IPS DF 6.9 (cell line): ENCODE measurements at places on chromosomes 2 and 18.

GRCh38 chr2:58427572-58428095, 186.5 kb upstream of the FANCL start:
- no peak for DNase-seq

DNA sequence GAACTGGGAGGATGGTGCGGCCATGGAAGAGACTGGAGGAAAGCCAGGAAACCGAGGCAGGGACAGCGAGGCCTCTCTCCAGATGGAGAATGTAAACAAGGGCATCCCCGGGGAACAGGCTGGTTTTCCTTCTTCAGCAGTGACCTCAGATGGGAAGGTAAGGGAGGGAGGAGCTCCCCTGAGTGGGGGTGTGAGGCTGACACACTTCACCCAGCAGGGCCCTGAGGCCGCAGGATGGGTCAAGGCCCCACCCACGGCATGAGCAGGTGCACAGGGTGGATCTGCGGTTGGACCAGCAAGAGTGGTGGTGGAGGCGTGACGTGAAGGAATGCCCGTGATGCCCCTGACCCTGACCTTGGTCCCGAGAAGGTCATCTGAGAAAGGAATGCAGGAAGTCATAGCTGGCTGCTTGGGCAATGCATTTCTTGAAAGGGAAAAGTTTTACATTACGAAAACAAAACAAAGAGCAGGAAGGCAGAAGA, 48.1 kb downstream of the ADCY3 start:
- DNase-seq, result no peak

- no peak for DNase-seq
Observed at GRCh38 chr18:50107468-50107977, 87.4 kb downstream of the MYO5B start.

- no peak for DNase-seq
Observed at GRCh38 chr2:49831698-49832367, 677.5 kb upstream of the FSHR start.

- no peak for DNase-seq
Observed at GRCh38 chr2:118044854-118045253, 31.0 kb upstream of the CCDC93 start.

DNA sequence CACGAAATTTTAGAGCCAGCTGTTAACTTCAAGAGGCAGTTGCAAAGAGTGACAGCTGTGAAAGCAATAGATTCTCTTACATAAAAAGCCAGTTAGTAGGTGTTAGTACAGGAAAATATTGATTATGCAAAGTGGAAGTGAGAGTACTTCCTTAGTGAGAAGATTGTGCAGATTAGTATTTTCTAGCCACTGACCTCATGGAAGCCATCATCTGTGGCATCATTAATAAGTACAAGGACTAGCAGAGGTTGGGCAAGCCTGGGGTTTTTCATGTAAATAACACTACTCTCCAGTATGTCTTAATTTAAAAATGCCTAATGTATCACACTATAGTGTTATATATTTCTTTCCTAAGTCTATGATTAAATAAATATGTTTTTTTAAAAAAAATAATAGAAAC, 166.2 kb upstream of the DTNA start:
- no peak for DNase-seq

DNA sequence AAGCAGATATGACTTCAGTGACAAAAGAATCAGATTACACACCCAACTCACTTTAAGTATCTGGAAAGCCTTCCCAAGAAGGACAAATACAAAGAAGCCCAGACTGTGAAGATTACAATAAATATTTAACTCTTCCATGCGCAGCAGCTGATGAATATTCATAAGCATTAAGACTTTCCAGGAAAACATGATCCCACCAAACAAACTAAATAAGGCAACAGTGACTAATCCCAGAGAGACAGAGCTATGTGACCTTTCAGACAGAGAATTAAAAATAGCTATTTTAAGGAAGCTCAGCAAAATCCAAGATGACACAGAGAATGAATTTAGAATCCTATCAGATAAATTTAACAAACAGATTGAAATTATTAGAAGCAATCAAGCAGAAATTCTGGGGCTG, 108.2 kb upstream of the UBE2E3 start:
- no peak for DNase-seq

- DNase-seq, result no peak
Observed at GRCh38 chr18:57219964-57220363, 73.1 kb downstream of the BOD1L2 start.

- no peak for DNase-seq
Observed at GRCh38 chr2:151344906-151345305, 12.5 kb upstream of the TNFAIP6 start.

DNA sequence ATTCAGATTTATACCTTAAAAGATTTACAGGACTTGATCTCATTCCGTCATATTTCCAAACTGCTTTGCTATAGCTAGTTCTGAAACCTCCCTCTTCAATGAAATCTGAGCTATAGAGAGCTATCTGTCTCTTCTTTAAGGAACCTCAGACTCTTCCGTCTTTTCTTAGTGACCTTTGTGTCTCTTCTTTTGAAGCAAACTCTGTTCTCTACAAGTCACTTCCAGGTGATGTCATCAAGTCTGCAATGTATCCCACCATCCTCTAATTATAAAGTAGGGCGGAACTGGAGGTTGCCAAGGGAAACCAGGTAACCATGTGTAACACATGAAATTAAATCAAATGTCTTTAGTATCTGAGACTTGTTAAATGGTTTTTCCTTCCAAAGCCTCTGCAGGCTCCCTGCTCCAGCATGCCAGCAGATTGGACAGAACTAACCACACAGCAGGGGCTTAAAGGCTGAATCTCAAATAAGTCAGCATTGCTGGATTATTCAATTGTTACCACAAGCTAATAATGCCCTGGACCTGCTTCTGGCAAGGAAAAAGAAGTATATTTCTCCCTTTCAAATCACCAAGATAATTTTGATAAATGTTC, 41.2 kb upstream of the PEX13 start:
- no peak for DNase-seq

GRCh38 chr2:78351208-78351607, 674.3 kb upstream of the REG3G start:
- DNase-seq, result no peak

- DNase-seq, result no peak
Observed at GRCh38 chr18:45728336-45729010, 4.5 kb downstream of the SLC14A1 start.

DNA sequence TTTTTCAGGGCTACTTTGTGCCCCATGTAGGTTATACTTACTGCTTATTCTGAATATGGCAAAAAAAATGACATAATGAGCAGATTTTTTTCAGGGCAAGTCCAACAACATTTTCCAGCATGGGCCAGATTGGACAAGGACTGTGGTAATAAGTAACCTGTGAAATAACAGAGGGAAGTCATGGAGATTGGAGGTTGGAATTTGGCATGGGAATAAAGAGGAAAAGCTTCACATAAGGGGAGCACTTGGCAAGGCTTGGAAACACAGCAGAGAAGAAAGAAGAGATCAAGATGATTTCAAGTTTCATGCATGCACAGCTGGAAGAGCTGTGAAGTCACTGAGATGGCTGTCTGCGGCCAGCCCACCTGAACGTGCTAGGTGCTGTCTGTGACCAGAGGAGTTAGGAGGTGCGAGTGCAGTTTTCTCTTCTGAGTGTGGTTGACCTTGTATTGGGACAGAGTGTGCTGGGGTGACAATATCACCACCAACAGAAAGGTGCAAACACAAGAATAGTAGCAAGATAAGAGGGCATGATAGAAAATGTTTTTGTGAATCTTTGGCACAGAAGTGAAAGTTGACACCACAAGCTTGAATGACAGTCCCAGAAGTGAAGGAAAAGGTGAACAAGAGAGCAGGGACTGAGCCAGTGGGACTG, 71.1 kb upstream of the DSC1 start:
- DNase-seq, result no peak

GRCh38 chr2:164479460-164479859, 141.8 kb downstream of the GRB14 start:
- DNase-seq, result no peak

DNA sequence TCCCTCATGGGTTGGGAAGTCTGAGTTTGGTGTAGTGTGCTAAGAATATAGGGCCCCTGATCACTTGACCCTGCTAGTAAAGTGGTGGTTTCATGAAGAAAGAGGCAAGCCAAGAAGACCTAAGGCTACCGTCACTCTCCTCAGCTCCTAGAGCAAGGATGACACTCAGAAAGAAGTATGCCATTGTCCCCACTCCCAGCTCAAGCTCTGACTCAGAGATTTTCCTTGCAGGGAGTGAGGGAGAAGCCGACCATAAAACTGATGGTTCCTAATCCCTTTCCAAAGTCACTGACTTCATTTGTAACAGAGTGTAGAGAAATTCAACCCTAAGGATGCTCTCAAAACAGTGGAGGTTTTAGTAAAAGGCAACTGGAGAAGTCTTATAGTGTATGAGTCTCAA, 80.9 kb downstream of the ICA1L start:
- no peak for DNase-seq

DNA sequence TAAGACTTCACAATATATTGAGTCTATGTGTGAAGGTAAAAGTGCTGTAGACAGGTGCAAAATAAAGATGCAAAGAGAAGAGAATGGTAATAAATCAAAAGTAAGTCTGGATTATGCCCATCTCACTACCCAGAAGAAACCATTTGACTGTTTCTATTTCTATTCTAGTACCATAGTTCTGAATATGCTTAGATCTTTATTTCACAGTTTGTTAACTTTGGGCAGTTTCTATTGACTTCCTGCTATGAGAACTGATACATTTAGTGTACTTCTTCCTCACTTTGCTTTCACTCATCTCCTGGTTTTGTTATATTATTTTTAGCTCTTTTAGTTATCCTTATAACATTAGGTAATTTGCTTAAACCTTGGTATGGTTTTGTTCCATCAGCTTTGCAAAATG, 94.9 kb downstream of the HS1BP3 start:
- DNase-seq, result no peak

DNA sequence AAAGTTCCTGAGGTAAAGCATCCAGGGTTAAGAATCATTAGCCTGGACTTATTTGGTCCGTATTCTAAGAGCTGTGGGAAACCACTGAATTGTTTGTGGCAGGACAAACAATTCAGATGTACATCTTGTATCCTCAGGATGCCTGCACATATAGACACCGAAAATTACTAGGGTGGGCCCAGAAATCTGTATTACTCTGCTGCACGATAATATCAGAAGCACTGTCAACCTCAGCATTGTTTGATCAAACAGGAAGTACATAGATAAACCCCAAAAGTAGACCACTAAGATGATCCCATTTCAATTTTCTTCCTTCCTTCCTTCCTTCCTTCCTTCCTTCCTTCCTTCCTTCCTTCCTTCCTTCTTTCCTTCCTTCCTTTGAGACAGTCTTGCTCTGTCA, 34.2 kb upstream of the SPRED2 start:
- no peak for DNase-seq

DNA sequence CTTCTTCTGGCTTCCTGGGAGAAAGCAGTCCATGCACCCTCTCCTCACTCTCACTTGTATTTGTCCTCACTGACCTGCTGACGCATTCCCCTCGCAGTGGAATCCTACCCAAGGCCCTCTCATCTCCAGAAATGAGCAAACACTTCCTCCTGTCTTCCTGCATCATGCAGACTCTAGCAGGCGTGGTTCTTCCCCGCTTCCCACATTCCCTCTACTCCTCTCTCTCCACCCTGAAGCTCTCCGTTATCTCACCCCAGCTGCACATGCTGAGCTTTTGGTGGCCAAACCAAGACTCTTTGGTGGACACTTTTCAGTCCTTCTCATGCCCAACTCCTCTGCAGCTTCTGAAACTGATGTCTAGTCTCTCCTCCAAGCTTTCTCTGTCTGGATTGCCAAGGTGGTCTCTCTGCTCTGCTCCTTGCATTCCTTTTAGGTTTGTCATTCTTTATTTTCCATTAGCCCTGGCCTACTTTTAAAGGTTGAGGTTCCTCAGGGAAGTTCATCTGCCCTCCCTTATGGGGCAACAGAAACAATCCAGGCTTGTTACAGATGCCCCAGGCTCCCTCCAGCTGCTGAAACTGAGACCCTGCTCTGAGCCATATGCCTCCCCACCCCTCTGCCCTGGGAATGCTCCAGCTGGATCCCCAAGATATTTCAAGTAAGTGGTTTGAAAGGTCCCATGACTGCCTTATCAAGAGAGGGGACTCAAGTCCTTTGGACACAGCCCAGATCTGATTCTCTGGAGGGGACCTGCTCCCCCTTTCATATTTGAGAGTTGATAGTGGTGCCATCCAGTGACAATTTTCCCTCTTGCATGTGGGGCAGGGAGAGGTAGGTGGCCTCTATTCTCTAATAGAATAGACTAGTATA, 835 bp upstream of the IL18RAP start:
- no peak for DNase-seq

DNA sequence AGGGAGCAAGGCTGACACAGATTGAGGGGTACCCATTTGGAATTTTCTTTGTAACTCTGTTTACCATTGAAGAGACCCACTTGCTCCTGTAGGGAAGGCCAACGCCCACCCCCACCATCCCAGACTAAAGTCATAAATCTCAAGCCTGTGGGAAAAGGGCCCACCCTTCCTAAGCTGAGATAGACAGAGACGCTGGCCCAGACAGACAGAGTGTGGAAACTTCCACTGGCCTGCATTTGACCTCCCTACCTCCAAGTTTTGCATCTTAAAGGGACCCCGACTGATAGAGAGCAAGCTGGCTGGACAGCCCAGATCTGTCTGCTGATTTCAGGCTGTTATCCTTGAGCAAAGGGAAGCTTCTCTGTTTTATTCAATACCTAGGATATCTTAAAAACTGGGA, 48.2 kb upstream of the SLC14A2 start:
- no peak for DNase-seq

- no peak for DNase-seq
Observed at GRCh38 chr2:32290000-32290339, 12.3 kb downstream of the YIPF4 start.

DNA sequence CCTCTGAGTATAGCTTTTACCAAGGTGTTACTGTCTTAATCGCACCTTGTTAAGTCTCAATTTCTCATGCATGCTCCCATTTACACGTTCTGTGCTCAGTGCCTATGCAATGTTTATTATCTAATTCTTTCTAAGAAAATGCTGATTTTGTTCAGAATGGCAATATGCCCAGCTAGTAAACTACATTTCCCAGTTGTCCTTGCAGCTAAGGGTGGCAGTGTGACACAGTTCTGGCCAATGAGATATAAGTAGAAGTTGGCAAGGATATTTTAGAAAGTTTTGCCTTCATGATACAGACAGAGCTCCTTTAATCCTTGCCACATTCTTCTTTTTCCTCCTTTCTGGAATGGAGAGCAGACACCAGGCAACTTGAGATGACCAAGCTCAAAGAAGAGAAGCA, 45.3 kb downstream of the POLE4 start:
- DNase-seq, result no peak

- no peak for DNase-seq
Observed at GRCh38 chr2:36416370-36417165, 61.0 kb downstream of the CRIM1 start.

GRCh38 chr2:240131296-240131695, 4.8 kb downstream of the COPS9 start:
- no peak for DNase-seq

- no peak for DNase-seq
Observed at GRCh38 chr2:226423498-226423960, 376.1 kb downstream of the IRS1 start.

- DNase-seq, result peak; percentile 31
Observed at GRCh38 chr2:169767243-169767888, 31.3 kb upstream of the SSB start.
